ENCODE measurements at places on chromosomes 3 and 15. TPM values are rescaled to one million over a fixed set of nuclear protein-coding genes. Genes with fewer than 3 reads are reported as not detected.

The HYKK gene
- total RNA-seq: 7.6 TPM

The TRIM42 gene
- total RNA-seq: not detected

The PAK6 gene
- 10.4 TPM for total RNA-seq

The ATP13A4 gene
- total RNA-seq: 17.9 TPM

The ARGFX gene
- total RNA-seq: not detected

The GOLGA6D gene
- total RNA-seq: not detected

The CHST13 gene
- total RNA-seq: 1.6 TPM

The MEGF11 gene
- total RNA-seq: not detected

The COX17 gene
- total RNA-seq: 53.5 TPM

The ECE2 gene
- 0.37 TPM for total RNA-seq

The STXBP5L gene
- total RNA-seq: 0.74 TPM

The ZPLD1 gene
- 0.05 TPM for total RNA-seq

DNA sequence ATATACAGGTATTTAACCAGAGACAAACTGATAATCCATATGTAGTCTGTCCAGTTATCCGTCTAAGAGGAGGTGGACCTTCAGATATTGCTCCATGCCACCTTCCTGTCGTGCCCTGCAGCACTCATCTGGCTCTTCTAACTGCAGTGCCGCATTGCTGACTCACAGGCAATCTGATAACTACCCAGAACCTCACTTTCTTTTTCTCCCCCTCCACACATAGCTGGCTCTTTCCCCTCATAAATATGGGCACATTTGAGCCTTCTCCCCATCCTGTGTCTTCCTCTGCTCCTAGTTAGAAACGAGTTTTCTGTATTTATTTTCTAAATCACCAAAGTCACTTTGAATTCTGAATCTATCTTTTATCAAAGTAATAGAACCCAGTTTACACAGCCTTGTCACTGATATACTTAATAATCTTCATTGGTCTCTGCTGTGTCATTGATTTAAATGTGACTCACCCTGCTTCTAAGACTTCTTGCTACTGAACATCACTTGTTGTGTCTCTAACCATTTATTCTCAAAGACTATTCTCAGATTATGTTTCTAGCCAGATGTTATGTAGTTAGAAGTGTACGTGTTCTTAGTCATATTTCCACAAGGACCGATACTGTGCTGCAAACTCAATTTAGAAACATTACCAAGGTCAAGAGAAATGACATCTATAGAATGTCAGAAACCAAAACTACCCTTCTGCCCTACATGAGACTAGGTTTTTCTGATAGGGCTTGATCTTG lies 17.4 kb upstream of the KCNMB2 start:
- no peaks in the 10 kb centered on the region for H3K4me1 ChIP-seq
- no peak overlapping the region for H3K4me3 ChIP-seq
- DNase-seq: no peak
- no peaks in the 10 kb centered on the region for H3K27me3 ChIP-seq
- no peaks in the 10 kb centered on the region for H3K36me3 ChIP-seq
- H3K27ac ChIP-seq: no peak overlapping the region

- H3K27ac ChIP-seq: no peak overlapping the region
- no peaks in the 10 kb centered on the region for H3K36me3 ChIP-seq
- H3K4me1 ChIP-seq: no peaks in the 10 kb centered on the region
- no peaks in the 10 kb centered on the region for H3K27me3 ChIP-seq
- DNase-seq: no peak
Observed at GRCh38 chr15:68348081-68348480, 70.5 kb downstream of the FEM1B start.

GRCh38 chr15:100867433-100867832 lies 12.2 kb upstream of the ALDH1A3 start:
- H3K27me3 ChIP-seq: no peaks in the 10 kb centered on the region
- H3K27ac ChIP-seq: no peak overlapping the region
- H3K4me3 ChIP-seq: no peak overlapping the region
- no peaks in the 10 kb centered on the region for H3K36me3 ChIP-seq
- DNase-seq: no peak

DNA sequence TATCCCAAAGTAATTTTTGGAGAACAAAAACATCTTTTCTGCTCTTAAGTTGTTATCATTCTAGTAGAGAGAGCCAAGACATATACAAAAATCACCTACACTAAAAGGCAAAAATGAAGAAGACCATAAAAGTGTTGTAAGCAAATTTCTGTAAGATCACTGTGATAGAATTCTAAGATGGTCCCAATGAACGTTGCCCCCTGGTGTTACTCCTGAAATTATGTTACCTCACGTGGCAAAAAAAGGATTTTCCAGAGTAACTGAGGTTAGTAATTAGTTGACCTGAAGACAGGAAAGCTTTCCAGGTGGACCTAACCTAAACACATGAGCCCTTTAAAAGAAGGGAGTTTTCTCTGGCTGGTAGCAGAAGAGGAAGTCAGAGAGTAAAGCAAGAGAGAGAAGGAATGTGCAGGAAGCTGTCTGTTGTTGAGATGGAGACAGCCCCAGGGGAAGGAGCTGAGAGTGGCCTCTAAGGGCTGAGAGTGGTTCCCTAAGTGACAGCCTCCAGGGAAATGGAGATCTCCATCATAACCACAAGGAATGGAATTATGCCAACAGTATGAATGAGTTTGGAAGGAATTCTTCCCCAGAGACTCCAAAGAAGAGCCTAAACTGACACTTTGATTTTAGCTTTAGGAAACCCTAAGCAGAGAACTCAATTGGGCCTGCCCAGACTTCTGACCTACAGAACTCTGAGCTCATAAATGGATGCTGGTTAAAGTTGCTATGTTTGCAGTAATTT lies 205.9 kb downstream of the CD47 start:
- H3K36me3 ChIP-seq: no peaks in the 10 kb centered on the region
- H3K4me3 ChIP-seq: no peak overlapping the region
- DNase-seq: no peak
- H3K27ac ChIP-seq: no peak overlapping the region

DNA sequence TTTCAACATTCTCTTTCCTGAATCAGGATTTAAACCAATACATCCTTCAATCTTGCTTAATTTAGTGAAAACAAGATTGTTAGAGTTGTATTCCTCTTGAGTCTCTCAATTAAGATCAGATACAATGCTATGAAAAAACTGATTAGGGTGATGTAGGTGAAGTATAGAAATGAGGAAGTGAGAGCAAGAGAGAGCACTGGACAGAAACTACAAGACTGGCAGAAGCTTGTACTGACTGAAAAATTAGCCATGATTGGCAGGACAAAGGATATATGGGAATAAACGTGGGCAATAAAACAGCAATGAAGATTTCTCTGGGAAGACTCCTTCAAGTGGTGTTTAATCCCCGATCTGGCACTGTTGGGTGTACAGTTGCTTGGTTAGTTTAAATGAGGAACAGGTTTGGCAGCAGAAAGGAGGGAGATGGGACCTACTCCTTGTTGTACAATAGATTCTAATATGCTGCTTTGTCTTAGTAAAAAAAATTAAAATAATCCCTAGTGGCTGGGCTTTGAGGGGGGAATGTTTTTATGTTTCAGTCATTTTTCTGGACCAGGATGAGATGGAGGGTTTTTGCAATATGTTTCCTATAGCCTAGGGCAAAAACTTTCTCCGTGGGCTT lies 252.7 kb downstream of the SLC9A9 start:
- peaks cover 4% of the 10 kb centered on the region for H3K4me1 ChIP-seq
- no peak for DNase-seq
- no peak overlapping the region for H3K4me3 ChIP-seq
- no peaks in the 10 kb centered on the region for H3K27me3 ChIP-seq
- H3K27ac ChIP-seq: no peak overlapping the region

GRCh38 chr3:145739926-145740325 lies 421.1 kb downstream of the PLOD2 start:
- no peak overlapping the region for H3K4me3 ChIP-seq
- H3K36me3 ChIP-seq: no peaks in the 10 kb centered on the region
- DNase-seq: no peak
- no peaks in the 10 kb centered on the region for H3K27me3 ChIP-seq

GRCh38 chr3:153385343-153385742 lies 223.3 kb downstream of the RAP2B start:
- H3K36me3 ChIP-seq: no peaks in the 10 kb centered on the region
- no peak overlapping the region for H3K27ac ChIP-seq
- no peak overlapping the region for H3K4me3 ChIP-seq
- no peaks in the 10 kb centered on the region for H3K27me3 ChIP-seq
- H3K4me1 ChIP-seq: no peaks in the 10 kb centered on the region
- no peak for DNase-seq

GRCh38 chr3:37519661-37520060 lies 342.0 kb upstream of the CTDSPL start:
- H3K27ac ChIP-seq: no peak overlapping the region
- no peaks in the 10 kb centered on the region for H3K4me1 ChIP-seq
- H3K36me3 ChIP-seq: no peaks in the 10 kb centered on the region

- H3K27ac ChIP-seq: no peak overlapping the region
- no peaks in the 10 kb centered on the region for H3K36me3 ChIP-seq
- H3K27me3 ChIP-seq: no peaks in the 10 kb centered on the region
- H3K4me1 ChIP-seq: no peaks in the 10 kb centered on the region
- no peak for DNase-seq
Observed at GRCh38 chr15:85480923-85481322, 100.5 kb downstream of the AKAP13 start.

GRCh38 chr3:161203485-161204098 lies 17.5 kb upstream of the NMD3 start:
- no peak overlapping the region for H3K4me3 ChIP-seq
- DNase-seq: no peak
- H3K36me3 ChIP-seq: no peaks in the 10 kb centered on the region
- H3K27ac ChIP-seq: no peak overlapping the region
- no peaks in the 10 kb centered on the region for H3K27me3 ChIP-seq

DNA sequence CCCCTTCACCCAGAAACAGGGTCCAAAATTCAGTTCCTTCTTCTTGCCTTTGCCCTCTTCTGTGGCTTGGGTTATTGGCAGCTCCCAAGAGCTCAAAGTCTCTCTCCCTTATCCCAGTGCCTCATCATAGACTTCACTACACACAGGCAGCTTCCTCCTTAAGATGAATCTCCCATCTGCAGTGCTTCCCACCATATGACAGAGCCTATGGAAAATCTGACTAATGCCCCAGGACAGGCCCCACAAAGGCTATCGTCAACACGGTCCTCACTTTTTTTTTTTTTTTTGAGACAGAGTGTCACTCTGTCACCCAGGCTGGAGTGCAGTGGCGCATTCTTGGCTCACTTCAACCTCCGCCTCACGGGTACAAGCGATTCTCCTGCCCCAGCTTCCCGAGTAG lies 194.1 kb downstream of the MEX3B start:
- no peak for DNase-seq
- H3K27me3 ChIP-seq: no peaks in the 10 kb centered on the region
- H3K4me3 ChIP-seq: no peak overlapping the region
- no peaks in the 10 kb centered on the region for H3K4me1 ChIP-seq
- no peaks in the 10 kb centered on the region for H3K36me3 ChIP-seq
- no peak overlapping the region for H3K27ac ChIP-seq

DNA sequence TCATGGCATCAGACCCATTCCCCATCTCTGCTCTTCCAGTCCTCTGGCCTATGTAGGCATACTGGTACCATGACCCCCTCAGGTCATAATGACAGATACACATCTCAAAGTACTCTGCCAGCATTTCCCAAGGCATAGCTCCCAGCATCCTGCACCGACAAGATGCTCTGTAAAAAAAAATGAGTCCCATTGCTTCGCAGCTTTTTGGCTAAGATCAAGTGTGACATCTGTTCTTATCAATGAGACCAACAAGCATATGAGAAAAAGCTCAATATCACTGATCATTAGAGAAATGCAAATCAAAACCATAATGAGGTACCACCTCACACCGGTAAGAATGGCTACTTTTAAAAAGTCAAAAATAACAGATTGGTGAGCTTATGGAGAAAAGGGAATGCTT lies 463.9 kb upstream of the PROK2 start:
- H3K27ac ChIP-seq: no peak overlapping the region
- H3K27me3 ChIP-seq: no peaks in the 10 kb centered on the region
- no peak for DNase-seq
- no peaks in the 10 kb centered on the region for H3K4me1 ChIP-seq

GRCh38 chr15:65213241-65213640 lies 2.0 kb upstream of the CILP start:
- H3K4me3 ChIP-seq: no peak overlapping the region
- no peaks in the 10 kb centered on the region for H3K27me3 ChIP-seq
- no peaks in the 10 kb centered on the region for H3K36me3 ChIP-seq
- no peak overlapping the region for H3K27ac ChIP-seq
- no peaks in the 10 kb centered on the region for H3K4me1 ChIP-seq

DNA sequence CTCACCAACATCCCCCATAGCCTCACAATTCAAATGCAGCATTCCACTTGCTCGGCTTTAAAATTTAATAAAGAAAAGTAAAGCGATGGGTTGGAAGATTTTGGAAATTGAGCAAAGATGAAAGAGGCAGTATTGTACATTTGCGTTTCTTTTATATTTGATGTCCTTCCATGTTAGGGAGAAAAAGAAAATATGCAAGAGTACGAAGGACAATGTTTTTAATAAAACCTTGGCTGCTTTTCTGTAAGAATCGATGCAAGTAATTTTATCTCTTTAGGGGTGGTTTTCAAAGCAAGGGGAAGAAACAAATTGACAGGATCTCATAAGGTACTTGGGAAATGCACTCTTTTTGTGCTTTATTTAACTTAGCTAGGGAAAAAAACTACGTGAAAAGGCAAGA lies 61.8 kb upstream of the TSC22D2 start:
- H3K4me3 ChIP-seq: no peak overlapping the region
- H3K4me1 ChIP-seq: no peaks in the 10 kb centered on the region
- no peak for DNase-seq
- no peak overlapping the region for H3K27ac ChIP-seq

DNA sequence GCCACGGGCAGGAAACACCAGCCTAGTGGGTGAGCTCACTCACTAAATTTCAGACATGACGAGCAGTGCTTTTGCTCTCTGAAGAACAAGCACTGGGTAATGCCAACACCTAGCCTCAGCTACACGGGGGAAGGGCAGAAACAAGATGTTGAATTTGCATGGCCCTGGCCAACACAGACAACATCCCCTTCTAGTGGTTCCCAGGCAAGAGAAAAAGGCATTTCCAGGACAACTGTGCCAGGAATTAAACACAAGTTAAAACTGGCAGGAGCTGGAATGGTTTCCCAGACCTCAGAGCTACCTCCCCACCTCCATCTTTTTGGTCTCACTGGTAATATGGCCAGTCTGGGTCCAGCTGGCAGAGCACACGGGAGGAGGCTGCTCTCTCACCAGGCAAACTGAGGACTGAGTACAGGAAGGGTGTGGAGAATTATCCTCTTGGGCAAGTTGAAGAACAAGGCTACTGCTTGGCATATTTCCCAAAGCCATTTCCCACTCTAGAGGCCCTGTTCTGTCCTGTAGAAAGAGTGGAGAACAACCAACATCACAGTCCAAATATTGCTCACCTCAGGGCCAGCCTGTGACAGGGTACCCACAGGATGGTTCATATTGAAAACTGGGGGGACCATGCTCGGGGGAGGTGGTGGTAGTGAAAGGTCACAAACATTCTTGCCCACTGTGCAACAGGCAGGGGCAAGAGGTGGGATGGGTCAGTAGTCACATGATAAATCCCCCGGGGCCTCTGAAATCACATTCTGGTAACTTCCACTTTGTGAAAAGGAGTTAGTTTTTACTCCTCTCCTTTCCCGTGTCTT lies 26.5 kb downstream of the TSPAN3 start:
- no peak overlapping the region for H3K27ac ChIP-seq
- H3K4me3 ChIP-seq: no peak overlapping the region
